ENCODE measurements at places on chromosomes 11 and 22.

DNA sequence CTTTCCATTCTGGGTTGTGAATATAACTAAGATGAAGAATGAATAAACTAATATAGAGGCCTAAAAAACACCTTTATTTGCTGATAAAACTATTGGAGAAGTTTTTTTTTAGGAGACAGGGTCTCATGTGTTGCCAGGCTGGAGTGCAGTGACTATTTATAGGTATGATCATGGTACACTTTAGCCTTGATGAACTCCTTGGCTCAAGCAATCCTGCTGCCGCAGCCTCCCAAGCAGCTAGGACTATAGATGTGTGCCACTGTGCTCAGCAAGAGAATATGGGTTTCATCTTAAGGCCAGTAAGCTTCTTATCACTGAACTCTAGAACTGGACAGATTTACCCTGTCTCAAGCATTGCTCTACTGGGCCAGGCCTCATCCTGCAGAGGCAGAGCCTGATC, 26.6 kb downstream of the CCDC90B start:
- DNase-seq: no peak

GRCh38 chr11:117704395-117705100, 92.5 kb downstream of the DSCAML1 start:
- DNase-seq: no peak

DNA sequence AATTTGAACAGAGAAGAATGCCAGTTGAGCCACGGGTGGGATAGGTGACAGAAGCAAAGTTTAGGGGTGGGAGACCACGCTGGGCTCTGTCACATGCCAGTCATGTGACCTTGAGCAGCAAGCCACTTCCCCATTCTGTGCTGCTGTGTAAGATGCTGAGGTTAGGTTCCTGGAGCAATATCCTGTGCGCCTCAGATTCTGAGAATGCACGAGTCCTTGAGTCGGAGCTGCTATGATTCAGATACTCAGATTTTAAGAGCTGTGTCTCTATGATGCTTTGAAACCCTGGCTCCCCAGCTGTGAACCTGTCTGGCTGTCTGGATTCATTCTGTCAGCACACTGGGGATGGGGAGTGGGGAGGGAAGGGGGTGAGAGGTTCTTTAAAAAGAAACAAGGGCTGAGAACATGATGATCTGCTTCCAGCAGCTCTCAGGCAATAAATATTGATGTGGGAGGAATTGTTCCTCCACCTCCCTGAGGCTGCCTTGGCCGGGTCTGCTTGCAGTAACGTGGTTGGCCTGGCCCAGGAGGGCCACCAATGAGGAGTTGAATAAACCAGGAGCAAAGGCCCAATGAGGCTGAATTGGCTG, 24.0 kb downstream of the SLCO2B1 start:
- DNase-seq: no peak

DNA sequence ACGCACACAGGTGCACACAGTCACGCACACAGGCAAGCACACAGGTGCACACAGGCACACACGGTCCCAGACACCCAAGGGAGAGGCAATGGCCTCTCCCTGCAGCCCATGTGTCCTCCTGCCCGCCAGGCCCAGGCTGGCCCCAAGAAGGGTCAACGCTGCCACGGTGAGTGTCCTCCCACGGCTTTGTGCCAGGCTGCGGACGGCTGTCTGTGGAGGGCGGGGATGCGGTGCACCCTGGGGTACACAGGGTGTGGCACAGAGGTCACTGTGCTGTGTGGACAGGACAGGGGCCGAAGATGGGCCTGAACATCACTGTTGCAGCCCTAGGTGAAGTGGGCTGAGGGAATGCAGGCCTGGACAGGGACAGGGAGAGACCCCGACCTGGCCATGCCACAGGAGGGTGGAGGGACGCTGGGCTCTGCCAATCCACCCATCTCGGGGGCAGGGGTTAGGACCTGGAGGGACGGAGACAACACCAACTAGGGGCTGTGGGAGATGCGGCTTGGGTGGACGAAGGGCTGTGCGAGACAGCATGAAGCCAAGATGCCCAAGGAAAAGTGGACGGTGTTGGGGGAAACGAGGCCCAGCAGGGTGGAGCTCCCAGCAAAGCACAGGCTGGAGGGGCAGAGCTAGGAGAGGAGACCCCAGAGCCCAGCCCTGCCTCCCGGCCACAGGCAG, 523.8 kb downstream of the BRD1 start:
- peak; percentile 65 for DNase-seq

Measured in cardiac septum (tissue), 1 donor.